ENCODE measurements at places on chromosomes 12 and 14.

- DNase-seq: no peak
Observed at GRCh38 chr14:91331721-91332120, 85.9 kb downstream of the CCDC88C start.

DNA sequence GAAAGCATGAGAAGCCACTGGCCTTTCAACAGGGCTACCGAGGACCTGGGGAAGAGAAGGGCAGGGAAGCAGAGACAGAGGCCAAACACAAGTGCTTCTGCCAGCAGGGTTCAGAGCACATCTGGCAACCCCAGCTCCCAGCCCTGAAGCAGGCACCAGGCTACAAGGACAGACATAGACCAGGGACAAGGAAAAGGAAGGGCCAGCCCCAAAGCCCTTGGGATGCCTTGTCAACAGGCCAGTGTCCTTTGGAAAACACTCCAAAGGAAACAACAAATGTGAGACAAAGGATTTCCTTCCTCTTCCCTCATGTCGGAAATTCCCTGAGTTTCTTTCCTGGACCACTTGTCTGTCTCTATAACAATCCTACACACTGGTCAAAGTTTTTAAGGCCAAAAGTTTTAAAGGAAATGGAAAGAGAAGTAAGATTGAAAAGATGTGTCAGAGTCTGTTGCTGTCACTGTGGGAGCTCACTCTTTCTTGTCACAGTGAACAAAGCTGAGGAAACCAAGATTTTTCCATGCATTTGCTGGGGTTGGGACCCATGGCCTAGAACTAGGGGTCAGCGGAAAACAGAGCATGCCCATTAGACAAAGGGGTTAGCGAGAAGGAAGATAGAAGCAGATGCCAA lies 59.4 kb downstream of the TTC9 start:
- no peak for DNase-seq

DNA sequence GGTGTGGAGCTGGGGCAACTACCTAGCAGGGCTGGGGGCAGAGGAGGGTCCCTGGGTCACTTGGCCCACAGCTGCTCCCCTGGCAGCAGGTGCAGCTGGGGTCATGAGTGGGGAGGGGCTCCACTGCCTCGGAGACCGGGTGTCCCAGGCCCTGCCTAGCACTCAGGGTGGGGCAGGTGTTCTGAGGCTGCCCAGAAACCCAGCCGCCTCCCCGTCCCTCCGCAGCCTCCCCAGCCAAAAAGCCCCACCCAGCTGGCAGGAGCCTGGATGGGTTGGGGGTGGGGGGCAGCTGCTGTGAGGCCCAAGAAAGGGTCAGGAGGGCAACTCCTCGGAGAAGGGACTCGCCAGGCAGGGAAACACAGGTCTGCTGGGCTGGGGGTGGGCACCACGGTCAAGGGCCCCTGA lies 11.2 kb downstream of the AHNAK2 start:
- no peak for DNase-seq

- no peak for DNase-seq
Observed at GRCh38 chr12:21891751-21892217, 49.4 kb downstream of the ABCC9 start.

- DNase-seq: no peak
Observed at GRCh38 chr12:645563-646071, 17.6 kb downstream of the NINJ2 start.
